NCI-H1930 (cell line): ENCODE measurements at places on chromosomes 1 and 21.

DNA sequence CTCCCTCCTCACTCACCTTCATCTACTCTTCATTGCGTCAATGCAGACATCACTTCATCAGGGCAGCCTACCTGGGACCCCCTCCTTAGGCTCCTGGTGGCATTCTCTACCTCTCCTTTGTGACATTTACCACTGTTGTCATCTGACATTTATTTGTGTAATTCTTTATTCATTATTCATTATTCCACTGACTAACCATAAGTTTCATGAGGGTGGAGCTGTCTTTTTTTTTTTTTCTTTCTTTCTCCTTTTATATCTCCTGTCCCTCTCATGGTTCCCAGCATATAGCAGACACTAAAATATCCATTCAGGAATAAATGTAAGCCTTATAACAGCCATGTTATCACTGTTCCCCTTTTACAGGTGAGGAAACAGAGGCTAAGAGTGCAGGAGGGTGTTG lies 126.8 kb downstream of the KAZN start:
- DNase-seq, result no peak

DNA sequence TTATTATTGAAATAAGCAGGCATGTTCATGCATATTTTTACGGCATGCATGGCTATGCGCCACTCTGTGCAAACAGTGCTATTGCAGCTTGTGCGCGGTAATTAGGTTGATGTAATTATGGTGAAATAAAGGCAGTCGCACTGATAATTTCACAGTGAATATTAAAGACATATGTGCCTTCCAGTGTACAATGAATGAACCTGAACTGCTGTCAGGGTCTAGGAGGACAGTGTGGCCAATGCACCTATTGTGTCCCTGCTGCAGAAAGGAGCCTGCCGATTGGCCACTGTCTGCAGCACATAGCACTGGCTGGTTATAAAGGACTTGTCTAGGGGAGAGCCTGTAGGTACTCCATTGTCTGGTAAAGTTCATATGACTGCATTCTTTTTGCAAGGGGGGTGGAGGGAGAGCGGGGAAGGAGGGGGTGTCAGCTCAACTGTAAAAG lies 340.4 kb downstream of the USP25 start:
- no peak for DNase-seq

- no peak for DNase-seq
Measured at GRCh38 chr1:192811594-192812239, 2.9 kb downstream of the RGS2 start.

DNA sequence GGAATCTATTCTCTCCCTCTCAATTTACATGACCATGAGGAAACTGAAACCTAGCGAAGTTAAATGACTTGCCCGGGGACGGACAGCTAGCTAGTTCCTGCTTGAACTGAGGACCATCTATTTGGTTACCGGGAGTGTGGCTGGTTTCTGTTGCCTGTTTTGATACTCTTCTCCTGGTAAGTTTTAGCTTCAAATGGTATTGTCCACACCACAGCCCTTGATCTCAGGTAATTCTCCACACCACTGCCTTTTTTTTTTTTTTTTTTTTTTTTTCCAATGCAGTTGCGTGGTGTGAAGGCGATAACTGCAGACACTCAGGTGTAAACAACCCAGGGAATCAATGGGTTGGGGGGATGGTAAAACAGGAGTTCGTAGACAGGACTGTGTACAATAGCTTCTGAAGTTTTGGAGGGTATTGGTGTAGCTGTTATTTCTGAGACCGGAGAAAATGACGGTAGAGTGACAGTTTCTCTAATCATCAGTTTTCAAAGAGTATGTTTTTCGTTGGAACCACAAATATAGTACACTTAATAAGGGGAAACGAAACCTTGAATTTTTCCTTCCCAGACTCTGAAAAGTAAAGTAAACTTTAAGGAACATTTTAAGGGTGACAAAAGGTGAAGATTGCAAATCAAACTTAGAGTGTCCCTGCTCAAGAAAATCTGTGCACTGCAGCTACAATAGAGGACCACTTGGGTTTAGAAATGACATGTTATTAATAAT lies 125.3 kb upstream of the CACYBP start:
- no peak for DNase-seq

DNA sequence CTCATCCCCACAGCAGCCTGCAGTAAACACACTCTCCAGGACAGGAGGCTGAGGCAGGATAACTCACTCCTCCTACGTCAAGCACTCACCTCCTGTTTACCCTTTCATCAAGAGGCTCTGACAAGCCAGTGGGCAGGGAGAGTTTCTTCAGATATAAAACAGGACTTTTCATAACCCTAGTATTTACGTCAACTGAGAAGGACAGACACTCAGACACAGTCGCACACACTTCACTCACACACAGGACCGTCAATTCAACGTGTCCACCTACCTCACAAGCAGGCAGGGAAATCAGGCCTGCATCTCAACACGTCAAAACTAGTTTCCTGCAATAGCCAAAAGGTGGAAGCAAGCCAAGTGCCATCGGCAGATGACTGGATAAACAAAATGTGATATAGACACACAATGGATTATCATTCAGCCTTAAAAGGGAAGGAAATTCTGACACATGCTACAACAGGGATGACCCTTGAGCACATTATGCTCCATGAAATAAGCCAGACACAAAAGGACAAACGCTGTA lies 48.6 kb downstream of the ITPKB start:
- no peak for DNase-seq

GRCh38 chr1:147760481-147761260 lies at the start of gene GJA5:
GJA5 (minus strand) TSS chr1:147760602; CDS start chr1:147759238, 1,364 bp downstream.
- DNase-seq, result no peak

GRCh38 chr1:214551436-214552173 lies at the start of gene PTPN14:
PTPN14 (minus strand) TSS chr1:214551602; CDS start chr1:214464803, 86,799 bp downstream.
- DNase-seq, result peak; percentile 4

GRCh38 chr1:18290740-18291412 lies 183.3 kb downstream of the IGSF21 start:
- DNase-seq, result no peak

DNA sequence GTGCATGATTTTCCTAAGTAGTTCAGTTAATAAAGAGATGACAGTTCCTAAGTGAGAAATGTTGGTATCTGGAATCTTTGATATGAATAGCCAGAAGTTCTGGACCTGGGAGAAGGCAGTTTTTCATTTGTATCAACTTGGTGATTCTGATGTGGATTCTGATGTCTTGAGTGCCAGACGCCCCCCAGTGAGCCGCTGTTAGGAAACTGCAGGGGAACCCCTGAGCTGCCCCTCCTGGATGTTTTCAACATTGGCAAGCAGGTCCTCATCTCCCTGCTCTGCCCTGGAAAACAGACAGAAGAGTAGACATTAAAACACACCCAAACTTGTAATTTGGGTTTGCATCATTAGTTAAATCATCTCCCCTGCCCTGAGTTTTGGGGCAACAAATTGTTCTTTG lies 7.4 kb downstream of the ETS2 start:
- DNase-seq, result no peak

GRCh38 chr1:66380452-66381212 lies 153.3 kb upstream of the SGIP1 start:
- no peak for DNase-seq

DNA sequence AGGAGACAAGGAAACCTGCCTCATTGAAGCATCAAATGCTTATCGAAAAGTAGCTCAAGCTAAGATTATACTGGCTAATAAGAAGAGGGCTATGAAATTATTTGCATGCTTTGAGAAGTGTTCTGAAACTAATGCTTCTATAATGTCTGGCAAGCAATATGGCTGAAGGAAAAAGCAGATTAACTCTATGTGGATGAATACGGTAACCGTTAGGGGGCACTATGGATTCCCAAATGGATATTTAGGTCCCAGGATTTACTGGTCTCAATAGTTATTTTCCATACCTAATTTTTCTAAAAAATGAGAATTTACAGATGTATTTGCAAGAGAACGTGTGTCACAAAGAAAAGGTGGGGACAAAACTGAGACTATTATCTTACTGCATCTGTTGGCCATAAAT lies 34.6 kb upstream of the RRP15 start:
- DNase-seq, result no peak

DNA sequence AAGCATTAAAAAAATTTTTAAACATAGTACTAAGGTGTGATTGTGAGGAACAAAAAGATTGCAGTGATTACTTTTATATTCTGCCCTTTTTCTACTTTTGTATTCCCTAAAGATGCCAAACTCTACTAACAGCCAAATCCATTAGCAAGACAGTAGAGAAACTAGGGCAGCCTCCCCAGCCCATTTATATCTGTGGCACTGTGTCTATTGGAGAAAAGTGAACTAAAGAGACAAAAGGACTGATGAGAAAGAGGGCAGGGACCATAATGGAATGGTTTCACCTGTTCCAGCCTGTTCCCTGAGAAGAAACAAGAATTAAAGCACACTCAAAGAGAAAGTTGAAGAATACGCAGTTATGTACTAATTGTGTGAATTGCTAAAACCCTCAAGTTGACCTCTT lies 56.6 kb downstream of the ATG4C start:
- DNase-seq, result no peak

GRCh38 chr1:86522240-86522639 lies 24.6 kb upstream of the CLCA4 start:
- no peak for DNase-seq

GRCh38 chr21:43912500-43912899 lies 47.5 kb downstream of the AGPAT3 start:
- DNase-seq, result no peak

DNA sequence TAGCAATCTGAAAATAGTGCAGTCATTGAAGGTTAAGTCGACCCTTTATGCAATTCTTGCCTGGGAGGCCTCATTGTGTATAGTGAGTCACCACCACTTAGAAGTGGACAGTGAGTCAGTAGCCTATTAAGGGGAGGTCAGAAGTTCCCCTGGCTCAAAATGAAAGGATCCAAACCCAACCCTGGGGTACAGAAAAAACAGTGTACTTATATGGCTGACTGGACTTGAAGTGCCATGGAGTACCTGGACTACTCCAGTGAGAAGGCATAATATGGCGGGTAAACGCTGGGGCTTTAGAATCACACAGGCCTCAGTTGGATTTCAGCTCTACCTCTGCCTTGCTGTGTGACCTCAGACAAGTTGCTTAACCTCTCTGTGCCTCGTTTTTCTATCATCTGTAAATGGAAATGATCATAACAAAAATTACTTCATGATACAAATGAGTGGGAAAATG lies 2.2 kb upstream of the BCL9 start:
- DNase-seq, result no peak

- no peak for DNase-seq
Measured at GRCh38 chr1:228292609-228292911, 84.7 kb downstream of the OBSCN start.

DNA sequence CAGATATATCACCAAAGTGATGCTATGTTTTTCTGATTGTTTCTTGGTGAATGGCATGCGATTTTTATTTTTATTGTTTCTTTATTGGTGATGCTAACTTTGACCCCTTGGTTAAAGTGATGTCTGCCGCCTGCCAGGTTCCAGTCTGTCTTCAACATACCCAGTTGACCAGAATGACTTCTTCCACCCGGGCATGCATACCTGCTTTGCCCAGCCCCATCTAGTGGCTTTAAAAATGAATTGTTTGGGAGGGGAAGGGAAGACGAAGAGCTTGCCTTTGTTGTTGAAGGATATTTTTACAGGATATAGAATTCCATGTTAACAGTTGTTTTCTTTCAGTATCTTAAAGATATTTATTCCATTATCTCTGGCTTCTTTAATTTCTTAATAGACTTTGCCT lies 65.1 kb downstream of the ATG4C start:
- DNase-seq, result no peak

- no peak for DNase-seq
Measured at GRCh38 chr1:39411526-39412478, 79.6 kb upstream of the BMP8A start.

DNA sequence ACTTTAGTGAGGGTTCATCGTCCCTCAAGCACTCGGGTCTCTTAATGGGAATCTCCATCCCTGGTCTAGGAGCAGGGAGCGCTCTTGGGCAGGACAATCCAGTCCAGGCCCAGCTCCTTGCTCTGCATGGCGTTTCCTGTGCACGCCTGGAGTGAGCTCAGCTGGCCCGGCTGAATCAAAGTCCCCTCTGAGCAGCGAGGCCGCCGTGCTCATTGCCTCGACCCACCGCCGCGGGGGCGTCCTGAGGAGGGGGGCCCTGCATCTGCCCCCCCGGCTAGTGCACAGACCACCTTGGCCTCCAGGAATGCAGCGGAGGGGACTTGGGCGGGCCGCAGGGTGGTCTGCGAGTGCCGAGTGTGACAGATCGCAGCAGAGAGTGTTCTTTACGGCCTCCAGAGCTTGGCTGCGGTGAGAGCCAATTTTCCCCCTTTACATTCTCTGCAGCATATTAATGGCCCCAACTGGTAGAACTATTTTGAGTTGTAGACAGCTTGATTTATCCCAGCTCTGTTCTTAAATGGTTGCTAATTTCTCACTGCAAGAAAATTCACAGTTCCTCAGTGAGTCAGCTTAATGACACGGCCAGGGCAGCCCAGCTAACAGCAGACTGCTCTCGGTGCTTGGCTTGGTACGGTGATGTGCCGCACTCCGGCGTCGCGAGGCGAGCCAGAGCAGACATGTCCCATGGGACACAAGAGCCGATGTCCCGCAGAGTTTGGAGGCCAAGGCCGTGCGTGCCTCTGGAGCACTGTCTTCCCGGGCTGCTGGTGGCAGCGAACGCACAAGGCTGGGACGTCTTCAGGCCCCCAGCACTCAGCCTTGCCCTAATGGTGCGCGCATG lies 39.8 kb downstream of the SNAP47 start:
- DNase-seq, result no peak

- no peak for DNase-seq
Measured at GRCh38 chr1:156884560-156885184, 8.8 kb upstream of the PEAR1 start.

DNA sequence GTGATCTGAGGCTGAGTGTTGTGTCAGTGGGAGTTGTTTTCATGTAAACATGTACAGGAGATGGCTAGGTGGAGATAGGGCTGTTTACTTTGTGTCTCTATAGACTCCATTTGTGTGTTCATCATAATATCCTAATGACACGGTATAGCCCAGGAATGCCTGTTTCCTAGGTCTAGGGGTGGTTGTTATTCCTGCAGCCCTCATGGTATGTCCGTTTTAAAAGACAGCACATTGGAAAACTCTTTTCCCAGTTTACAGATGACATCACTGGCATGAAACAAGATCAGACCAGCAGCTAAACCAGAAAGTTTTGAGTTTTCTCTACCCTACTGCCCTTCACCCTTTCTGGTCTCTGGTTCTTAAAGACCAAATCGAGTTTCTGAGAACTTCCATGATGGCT lies 227.3 kb upstream of the TMEM51 start:
- DNase-seq, result no peak

DNA sequence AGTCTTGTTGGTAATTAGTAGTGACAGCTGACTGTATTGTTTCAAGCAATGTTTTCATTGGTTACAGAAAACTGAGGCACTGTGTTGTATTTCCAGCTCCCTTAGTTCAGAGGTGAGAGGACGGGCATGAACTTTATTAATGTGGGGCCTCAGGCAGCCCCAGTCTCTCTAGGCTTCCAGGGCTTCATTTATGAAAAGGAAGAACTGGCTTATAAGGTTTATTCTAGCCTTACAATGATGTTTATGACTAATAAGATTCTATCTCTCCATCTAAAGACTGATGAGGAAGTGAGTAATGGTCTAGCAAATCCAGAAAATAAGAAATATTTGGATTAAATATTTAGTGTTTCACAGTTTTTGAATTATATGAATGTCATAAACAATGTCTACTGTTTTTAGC lies 41.5 kb downstream of the CBS start:
- no peak for DNase-seq

- DNase-seq, result no peak
Measured at GRCh38 chr1:36851087-36851486, 183.2 kb downstream of the GRIK3 start.
